Stimulated activated CD4-positive, alpha-beta T cell treated with anti-CD3 and anti-CD28 coated beads, TNF-alpha, amount 100 ng/mL, for 1 hour (primary cell): ENCODE measurements at places on chromosomes 6 and 20.

GRCh38 chr6:792662-793061 lies 99.7 kb upstream of the EXOC2 start:
- no peak for DNase-seq

DNA sequence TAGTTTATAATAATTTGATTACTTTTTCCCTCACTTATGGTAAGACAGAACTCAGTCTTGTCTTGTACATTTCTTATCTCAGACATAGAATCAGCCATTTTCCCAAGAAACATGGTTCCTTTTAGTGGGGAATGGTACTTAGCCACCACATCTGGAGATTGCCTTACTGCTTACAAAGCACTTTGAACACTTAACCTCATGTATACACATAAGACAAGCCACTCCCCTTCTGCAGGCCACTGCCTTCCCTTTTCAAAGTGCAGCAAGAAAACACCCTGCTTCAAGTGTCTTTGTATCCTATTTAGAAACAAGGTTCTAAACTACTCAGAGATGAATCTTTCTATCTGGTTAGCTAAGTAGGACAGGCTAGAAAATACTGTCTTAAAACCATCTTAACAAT lies 159.2 kb downstream of the UBE3D start:
- DNase-seq, result no peak

- DNase-seq, result no peak
Observed at GRCh38 chr20:5544712-5545111, 205.5 kb upstream of the SHLD1 start.

- no peak for DNase-seq
Observed at GRCh38 chr6:41396335-41396734, 60.9 kb downstream of the NCR2 start.

- DNase-seq, result no peak
Observed at GRCh38 chr6:19759117-19759880, 77.9 kb upstream of the ID4 start.

DNA sequence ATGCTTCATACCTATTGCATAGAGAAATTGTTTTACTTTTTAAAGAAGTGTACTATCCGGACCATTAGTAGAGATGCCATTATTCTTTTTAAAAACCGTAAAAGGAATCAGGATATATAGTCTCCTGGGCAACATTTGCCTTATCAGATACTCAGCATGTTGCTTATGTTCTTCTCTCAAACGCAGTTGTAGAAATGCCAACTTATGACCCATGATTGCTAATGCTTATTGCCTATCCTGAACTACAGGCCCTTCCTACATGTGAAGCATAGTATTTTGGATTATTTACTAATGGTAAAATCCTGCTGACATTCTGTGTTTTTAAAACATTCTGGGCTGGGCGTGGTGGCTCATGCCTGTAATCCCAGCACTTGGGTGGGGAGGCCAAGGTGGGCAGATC lies 99.5 kb downstream of the FOXO3 start:
- no peak for DNase-seq

GRCh38 chr20:18839507-18840247 lies 26.1 kb downstream of the SCP2D1 start:
- no peak for DNase-seq

GRCh38 chr20:38242848-38243708 lies 17.5 kb downstream of the KIAA1755 start:
- DNase-seq, result no peak

DNA sequence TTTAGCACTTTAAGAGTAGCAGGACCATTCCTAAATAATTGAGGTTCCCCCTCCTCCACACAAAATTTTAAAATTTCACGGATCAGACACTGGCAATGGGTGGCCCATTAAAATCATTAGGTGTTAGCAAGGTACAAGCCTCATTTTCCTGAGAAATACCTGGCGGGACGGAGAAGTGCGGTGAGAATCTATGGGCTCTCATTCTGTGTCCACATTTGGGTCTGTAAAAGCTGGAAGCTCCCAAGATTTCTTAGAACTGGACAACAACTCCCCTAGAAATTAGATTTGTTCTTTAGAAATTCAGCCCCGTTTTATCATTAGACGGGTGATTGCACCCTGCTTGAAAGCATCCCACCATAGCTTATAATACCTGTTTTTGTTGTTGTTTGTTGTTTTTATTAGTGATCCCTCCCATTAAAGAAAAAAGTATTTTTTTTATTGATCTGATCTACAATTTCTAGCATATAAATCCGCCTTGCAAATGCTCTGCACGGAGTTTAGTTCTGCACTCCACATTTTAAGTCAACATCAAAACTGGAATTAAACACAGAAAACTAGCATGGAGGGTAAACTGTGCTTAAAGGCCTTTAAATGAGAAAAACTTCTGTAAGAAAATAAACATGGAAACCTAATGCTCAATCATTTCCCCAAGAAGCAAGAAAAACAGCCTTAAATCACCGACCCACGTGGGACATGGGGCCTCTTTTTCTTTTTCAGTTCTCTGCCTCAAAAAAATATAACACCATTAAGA lies 5.7 kb downstream of the SIM1 start:
- no peak for DNase-seq

GRCh38 chr6:16432075-16433032 lies 194.0 kb downstream of the GMPR start:
- DNase-seq, result no peak

GRCh38 chr20:59461526-59461925 lies 142.8 kb upstream of the PHACTR3 start:
- DNase-seq, result no peak
